Stimulated activated CD4-positive, alpha-beta T cell treated with anti-CD3 and anti-CD28 coated beads, Interleukin-1b, Interleukin-23, amount 100 ng/mL, for 1 hour (primary cell): ENCODE measurements at places on chromosomes 3 and 15.

DNA sequence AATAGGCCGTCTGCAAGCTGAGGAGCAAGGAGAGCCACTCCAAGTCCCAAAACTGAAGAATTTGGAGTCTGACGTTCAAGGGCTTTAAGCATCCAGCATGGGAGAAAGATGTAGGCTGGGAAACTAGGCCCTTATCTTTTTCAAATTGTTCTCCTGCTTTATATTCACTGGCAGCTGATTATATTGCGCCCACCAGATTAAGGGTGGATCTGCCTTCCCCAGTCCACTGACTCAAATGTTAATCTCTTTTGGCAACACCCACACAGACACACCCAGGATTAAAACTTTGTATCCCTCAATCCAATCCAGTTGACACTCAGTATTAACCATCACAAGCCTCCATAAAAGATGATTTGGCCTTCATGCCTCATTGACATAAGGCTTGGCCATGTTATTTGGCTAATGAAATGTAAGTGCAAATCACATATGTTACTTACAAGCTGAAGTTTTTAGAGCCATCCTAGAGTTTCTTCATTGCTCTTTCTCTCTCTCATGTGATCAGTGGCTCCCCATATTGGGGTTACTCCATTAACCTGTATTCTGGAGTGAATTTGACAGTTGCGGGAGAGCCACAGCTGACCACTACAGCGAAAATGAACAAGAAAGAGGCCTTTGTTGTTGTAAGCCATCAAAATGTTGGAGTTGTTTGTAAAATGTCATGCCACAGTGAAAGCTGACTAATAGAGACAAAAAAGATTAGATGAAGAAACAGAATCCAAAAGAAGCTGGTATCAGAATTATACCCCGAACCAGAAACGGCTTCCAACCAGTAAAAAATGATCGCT lies 61.7 kb downstream of the GBE1 start:
- no peak for DNase-seq

GRCh38 chr3:15055019-15055557 lies 10.0 kb downstream of the MRPS25 start:
- DNase-seq = no peak

DNA sequence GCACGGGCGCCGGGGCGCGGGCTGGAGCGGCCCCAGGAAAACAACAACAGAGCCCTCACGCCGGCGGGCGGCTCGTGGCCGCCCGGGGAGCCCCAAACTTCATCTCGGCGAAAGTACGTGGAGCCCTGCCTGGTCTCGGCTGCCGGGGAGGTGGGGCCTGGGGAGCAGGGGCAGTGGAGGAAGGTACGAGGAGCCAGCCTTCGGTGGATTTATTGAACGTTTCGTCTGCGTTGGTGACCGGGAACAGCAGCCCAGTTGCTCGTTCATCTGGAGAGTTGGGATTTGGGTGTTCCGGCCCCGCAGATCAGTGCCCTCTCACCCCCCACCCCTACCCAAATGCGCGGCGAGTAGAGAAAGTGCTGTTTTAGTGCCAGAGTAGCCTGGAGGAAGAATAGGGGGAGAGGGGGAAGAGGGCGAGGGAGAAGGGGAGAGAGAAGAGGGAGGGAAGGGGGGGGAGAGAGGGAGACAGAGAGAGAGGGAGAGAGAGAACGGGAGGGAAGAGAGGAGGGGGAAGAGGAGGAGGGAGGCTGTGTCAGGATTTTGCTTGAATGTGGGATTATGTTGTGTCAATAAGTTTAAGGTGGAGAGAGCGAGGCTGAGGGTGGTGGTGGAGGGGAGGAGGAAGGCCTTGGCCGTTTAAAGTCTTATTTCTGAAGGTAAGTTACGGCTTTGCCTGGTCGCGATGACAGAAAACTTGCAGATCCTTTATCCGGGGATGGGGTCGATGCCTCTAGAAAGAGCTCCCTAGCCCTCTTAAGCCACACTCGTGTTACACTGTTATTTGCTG lies 970 bp downstream of the BBX start:
- peak; percentile 22 for DNase-seq

- no peak for DNase-seq
Measured at GRCh38 chr15:46892621-46893160, 824.6 kb upstream of the SEMA6D start.

DNA sequence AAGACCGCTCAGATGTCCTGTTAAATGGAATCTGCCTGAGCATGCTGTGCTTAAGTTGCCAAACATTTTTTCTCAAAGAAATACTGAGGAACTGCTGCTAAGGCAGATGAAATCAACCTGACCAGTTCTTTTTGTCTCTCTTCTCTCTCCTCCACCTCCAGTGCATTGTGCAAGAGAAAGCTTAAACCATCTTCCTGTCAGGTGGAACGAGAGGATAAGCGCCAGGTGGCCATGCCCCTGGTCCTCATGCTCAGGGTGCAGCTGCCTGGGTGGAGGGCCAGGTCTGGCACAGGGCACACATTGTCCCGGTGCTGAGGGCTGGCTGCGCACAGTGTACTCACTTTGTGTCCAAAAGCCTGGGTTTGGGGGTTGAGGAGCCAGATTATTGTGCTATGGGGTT lies 176.2 kb upstream of the TP63 start:
- no peak for DNase-seq

- DNase-seq = no peak
Measured at GRCh38 chr3:16288664-16289063, 23.7 kb downstream of the OXNAD1 start.

- no peak for DNase-seq
Measured at GRCh38 chr3:159991591-159991990, 3.0 kb downstream of the IL12A start.

- DNase-seq = no peak
Measured at GRCh38 chr15:50774450-50774849, 8.9 kb upstream of the SPPL2A start.

GRCh38 chr15:81080996-81081395 lies 53.1 kb upstream of the CFAP161 start:
- no peak for DNase-seq

DNA sequence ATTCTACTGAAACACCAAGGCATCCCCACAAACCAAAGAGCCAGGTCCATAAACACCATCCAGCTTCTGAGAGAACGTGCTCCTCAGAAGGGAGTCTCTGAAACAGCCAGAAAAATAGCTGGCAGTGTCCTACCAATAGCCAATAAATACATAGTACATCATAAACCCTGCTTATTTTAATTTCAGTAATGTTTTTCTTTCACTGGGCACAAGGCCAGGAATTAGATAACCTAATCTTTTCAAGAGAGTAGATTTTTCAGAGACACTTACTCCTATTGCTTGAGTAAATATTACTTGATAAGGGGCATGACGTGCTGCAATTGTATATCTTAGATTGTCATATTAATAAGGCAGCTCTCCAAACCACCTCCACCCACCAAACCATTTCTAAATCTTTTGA lies 22.7 kb downstream of the GADL1 start:
- DNase-seq = no peak

- no peak for DNase-seq
Measured at GRCh38 chr15:56064152-56064551, 70.7 kb upstream of the NEDD4 start.
